ENCODE measurements at places on chromosomes 13 and 19.

DNA sequence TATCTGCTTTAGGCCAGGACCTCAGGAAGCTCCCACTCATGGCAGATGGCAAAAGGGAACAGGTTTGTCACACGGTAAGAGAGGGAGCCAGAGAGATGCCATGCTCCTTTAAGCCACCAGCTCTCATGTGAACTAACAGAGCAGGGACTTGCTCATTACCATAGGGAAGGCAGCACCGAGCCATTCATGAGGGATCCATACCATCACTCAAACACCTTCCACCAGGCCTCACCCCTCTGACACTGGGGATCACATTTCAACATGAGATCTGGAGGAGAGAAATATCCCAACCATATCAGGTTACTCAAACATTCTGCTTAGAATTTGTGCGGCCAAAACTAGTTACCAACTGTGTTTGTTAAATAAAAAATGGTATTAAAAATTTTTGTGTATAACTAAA, 427.0 kb downstream of the UQCRFS1 start:
- no peak for DNase-seq

DNA sequence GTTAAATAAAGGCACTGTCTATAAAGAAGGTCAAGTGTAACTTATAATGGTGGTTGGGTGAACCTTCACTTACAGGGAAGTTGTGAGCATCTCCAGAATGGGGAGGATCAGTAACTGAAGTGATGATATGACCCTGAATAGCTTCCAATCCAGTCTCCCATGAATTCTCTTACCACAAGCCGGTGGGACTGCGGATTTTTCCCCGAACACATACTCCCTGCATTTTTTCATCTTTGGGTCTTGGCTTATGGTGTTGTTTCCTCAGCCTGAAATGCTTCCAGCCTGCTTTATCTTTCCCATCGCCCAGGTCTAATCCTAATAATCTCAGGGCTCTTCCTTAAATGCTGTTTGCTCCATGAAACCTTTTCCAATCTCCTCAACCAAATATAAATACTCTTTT, 2.0 kb upstream of the CSNK1A1L start:
- no peak for DNase-seq

DNA sequence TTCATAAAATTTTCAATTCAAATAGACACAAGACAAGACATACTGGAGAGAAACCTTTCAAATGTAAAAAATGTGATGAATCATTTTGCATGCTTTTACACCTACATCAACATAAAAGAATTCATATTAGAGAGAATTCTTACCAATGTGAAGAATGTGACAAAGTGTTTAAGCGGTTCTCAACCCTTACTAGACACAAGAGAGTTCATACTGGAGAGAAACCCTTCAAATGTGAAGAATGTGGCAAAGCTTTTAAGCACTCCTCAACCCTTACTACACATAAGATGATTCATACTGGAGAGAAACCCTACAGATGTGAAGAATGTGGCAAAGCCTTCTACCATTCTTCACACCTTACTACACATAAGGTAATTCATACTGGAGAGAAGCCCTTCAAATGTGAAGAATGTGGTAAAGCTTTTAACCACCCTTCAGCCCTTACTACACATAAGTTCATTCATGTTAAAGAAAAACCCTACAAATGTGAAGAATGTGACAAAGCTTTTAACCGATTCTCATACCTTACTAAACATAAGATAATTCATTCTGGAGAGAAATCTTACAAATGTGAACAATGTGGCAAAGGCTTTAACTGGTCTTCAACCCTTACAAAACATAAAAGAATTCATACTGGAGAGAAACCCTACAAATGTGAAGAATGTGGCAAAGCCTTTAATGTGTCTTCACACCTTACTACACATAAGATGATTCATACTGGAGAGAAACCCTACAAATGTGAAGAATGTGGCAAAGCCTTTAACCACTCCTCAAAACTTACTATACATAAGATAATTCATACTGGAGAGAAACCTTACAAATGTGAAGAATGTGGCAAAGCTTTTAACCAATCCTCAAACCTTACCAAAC, 24.6 kb upstream of the ZNF431 start:
- DNase-seq, result no peak

DNA sequence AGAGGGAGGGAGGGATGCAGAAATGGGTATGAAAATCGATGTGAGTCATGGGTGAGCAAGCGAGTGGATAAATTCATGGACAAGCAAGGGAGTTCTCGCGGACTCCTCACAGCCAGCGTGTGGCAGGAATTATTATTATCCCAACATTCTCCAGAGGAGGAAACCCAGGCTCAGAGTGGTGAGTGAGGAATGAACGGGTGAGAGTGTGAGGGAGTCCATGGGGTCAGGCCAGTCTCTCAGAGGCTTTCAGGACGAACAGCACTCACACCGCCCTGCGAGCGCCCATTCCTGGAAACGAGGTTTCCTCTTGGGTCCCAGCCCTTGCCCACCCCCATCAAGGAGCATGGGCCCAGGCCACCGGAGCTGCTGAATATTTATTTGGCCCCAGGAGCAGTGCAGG, 6.3 kb upstream of the DNAAF3 start:
- DNase-seq, result no peak

GRCh38 chr19:6272411-6272791, 7.4 kb downstream of the MLLT1 start:
- no peak for DNase-seq

GRCh38 chr13:76993021-76993420, 1.1 kb downstream of the CLN5 start:
- no peak for DNase-seq

DNA sequence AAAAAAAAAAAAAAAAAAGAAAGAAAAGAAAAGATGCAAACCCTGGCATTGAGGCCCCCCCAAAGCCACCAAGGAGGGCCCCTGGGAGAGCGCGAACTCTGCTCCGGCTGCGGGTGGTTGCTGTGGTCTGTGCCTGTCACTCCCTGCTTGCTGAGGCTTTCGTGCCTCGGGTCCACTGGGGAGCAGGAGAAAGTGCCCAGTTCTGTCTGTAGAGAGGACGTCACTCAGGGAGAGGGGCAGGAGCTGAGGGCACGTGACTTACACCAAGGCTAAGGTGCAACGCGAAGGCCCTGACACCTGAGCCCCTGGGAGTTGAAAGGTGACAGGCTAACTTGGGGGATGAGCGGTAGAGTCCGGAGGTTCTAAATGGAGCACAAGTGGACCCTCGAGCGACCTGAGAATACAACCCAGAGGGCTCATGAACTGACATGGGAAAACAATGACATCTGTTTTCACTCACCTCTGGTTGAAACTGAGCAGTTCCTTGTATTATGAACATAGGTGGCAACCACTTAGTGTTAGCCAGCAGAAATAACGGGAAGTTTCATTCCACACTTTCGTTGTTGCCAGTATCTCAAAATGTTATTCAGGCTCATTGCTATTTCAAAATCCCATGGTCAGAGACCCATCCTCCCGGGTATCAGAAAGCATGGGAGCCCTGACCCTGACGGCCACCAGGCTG, 69.2 kb upstream of the TM9SF2 start:
- no peak for DNase-seq

DNA sequence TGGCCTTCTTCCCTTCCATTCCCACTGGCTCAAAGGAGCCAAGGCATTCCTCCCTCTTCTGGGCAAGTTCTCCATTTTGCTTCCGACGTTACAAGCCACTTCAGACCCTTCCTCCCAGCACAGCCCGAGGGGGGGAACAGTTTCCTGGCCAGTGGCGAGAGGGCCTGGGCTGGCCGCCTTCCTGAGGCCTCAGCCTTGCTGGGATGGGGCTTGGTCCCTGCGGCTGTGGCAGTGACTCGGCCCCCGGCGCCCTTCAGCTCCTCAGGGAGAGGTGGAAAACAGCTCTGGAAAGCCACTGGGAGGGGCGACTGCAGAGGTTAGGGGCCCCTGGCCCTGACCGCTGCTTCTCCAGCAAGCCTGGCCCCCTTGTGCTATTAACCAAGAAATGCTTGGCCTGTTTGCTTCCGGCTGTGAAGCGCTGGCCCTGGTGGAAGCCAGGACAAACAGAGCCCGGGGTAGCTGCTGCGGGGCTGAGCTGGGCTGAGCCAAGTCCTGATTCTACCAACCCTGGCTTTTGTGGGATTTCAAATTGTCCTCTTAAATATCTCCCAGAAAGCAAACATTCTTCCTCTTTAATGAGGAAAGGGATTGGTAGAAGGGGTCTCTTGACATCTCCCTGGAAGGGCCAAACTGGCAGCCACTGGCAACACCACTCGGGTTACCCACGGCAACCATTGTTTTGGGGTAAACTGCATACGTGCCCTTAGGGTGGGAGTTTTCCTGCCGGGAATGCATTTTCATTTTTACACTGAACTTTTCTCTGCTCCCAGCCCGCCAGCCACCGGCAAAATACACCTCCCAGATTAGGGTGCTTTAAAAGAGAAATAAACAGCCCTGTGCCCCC, 38.7 kb downstream of the C13orf46 start:
- no peak for DNase-seq

- DNase-seq, result no peak
Observed at GRCh38 chr19:30116984-30117555, 175.0 kb downstream of the URI1 start.

GRCh38 chr13:49314344-49314882, 66.7 kb downstream of the CDADC1 start:
- DNase-seq, result no peak

DNA sequence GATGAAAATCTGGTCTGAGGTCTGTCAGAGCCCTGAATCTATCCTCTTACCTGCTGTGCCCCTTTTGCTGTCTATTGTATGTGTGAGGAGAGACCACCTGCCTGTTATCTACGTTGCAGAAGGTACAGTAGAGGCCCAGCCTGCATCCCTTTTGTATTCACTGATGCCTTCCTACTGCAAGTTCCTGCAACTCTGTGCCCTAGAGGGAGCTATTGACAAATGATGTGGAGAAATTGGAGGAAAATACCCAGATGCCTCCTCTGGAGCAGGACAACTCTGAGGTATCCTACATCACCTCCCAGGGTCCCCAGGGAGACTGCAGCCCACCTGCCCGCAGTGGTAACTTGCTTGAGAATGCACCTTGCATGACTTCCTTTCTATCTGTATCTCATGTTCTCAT, 33.7 kb downstream of the SIAH3 start:
- no peak for DNase-seq

DNA sequence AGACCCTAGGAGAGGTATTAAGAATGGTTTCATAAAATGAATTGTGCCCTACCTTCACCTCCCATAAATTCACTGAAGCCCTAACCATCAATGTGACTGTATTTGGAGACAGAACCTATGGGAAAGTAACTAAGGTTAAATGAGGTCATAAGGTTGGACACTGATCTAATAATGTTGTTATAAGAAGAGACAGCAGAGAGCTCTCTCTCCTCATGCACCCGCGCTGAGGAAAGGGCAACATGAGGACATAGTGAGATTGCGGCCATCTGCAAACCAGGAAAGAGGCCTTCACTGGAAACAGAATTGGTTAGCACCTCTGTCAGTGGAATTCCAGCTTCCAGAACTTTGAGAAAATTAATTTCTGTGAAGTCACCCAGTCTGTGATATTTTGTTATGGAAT, 1396.1 kb upstream of the MIR17HG start:
- no peak for DNase-seq

GRCh38 chr19:2668175-2668763, 34.2 kb downstream of the GNG7 start:
- DNase-seq, result no peak

GRCh38 chr13:76293751-76294150, 592.5 kb downstream of the KCTD12 start:
- DNase-seq, result no peak

DNA sequence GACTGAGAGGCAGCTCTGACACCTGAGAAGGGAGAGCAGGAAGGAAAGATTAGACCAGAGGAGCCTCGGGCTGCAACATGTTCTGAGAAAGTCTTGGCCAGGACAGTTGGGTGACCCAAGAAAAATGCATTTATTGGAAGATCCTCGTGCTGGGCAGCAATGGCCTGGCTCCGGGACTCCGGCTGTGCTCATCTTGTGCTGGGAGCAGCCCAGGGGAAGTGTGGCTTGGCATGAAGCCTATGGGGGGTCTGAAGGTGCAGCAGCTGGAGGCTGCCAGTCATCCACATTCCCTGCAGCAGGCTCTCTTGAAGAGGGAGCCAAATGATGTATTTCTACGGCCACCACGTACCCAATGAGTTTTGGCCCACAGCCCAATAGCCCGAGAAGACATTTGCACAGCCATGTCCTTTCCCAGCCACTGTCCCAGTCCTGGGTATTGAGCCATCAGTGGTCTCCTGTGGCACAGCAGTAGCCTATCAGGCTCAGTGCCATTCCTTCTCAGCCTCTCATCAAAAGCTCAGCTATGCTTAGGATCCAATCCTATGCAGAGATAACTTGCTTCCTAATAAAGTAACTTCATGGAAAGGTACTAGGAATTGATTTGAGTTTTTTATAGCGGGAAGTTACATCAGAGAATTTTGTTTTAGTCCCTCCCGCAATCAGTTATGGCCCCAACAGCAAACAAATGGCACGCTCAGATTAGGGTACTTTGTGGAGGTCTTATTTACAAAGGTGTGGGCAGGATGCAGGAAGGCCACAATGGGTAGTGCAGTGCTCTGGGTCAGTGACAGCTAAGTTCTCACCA, 76.0 kb upstream of the MEDAG start:
- no peak for DNase-seq

DNA sequence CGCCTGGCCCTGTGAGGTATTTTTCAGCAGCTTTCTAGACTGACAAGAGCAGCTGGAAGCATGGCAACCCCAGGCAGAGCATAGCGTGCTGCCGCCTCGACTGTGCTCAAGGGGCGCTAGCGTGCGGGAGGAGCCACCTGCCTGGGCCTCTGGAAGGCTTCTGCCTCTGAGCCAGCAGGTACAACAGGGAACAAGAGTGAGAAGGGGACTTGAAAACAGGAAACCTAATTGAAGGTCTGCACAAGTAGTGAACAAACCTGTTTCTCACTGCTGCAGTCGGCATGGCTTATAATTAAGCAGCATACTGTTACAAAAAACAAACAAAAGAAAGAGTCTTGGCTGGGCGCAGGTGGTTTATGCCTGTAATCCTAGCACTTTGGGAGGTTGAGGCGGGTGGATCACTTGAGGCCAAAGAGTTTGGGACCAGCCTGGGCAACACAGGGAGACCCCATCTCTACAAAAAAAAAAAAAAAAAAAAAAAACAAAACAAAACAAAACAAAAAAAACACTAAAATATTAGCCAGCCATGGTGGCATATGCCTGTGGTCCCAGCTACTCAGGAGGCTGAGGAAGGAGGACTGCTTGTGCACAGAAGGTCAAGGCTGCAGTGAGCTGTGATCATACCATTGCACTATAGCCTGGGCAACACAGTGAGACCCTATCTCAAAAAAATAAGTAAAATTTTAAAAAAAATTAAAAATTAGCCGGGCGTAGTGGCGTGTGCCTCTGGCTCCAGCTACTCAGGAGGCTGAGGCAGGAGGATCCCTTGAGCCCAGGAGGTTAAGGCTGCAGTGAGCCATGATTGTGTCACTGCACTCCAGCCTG, 12.6 kb upstream of the GARRE1 start:
- no peak for DNase-seq
